Astrocyte of the spinal cord (primary cell): ENCODE measurements at places on chromosomes 7 and 10.

DNA sequence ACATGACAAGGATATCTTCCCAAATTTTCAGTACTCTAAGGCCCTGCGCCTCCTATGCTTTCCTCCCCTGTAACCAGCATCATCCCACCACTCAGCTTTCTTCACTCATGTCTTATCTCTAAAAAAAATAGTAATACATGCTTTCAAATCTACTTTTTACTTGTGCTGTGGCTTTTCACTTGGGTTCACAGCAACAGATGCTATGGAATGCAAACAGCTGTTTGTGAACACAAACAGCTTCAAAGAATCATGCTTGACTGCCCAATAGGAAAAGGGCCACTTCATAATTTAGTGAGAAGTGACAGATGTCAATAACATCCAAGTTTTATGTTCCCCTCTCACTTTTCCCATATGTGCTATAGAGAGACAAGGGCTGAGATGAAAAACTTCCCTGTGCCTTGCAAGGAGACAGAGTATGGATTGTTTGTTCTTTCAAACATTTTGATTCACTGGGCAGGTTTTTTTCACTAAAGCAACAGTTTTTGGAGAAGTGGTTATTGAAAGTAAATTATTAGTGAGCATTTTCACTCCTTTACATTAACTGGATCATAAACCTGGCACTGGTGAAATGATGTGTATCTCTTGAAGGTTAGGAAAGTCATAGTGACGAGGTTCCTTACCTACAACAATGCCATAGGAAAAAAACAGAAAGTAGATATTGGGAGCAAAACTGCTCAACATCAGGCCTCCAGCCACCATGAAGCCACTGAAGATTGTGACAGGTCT, 37.3 kb downstream of the SLC16A9 start:
- DNase-seq: no peak

- no peak for DNase-seq
Observed at GRCh38 chr10:22615819-22616499, 98.4 kb downstream of the PIP4K2A start.

DNA sequence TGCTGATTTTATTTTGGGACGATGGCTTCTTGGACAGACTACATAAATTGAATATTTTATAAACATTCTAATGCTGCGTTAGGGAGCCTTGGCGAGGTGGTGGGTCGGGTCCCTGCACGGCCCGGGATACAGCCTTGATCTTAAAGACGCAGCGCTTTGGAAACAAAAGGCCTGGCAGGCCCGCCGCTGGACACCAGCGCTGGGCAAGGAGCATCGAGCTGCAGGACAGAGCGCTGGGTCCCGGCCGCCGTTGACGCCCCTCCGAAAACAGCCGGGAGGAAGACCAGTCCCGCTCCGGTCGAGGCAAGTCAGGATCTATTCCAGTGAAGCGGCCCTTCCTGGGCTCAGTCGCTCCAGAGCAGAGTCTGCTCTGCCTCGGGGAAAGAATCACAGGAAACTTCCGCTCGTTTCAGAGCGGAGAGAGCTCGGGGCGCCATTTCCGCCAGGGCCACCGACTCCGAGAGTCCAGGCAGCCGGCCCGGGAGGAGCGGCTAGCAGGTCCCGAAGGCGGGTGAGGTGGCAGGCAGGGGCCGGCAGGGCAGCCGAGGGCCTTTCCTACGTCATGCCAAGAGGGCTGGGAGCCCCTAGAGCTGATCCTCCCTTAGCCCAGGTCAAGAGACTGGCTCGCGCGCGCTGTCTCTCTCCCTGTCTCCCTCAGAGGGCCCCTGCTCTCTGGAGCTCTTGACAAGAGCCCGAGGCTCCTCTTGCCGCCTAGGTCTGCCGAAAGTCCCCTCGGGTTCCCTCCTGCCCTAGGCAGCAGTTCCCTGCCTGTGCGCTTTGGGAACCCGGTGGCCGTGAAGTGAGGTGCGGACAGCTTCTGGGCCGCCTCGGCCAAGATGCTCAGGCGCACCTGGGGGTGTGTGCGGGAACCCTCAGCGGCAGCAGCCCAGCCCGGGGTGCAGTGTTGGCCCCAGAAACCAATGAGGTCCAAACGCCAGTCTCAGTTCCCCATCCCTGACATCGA, 1.4 kb upstream of the DRGX start:
- peak; percentile 3 for DNase-seq

DNA sequence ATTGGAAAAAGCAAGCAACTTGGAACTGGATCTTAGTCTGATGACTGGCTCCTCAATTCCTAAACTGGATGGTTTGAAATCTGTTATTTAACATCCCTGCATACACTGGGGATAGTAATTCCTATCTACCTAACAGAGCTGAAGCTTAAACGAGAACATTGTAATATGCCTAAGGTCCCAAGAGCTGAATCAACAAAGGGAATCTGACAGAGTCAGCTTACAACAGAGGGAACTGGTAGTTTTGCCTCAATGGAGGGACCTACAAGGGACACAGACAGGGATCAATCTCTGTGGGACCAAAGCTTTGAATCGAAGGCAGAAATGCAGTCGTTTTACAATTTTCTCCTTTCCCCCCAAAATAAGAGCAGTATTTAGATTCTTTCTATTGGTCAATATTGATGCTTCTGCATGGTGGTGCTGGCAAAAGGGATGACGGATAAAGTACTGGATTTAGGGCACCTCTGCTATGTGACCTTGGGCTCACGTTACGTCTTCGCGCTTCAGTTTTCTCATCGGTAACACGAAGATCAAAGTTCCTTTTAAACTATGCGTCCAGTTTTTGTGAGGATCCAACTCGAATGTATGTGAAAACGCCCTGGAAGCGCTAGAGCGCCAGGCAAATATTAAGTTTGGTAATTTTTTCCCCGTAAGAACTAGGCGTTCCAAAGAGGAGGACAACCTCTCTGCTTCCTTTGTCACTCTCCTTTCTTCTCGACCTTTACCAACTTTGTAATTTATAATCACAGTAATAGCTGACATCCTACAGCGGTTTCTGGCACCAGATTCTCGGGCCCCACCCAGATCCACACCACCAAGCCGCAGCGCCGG, 1.1 kb downstream of the ACTR1A start:
- peak; percentile 26 for DNase-seq

GRCh38 chr10:97116462-97117162, 69.1 kb downstream of the SLIT1 start:
- DNase-seq: no peak

DNA sequence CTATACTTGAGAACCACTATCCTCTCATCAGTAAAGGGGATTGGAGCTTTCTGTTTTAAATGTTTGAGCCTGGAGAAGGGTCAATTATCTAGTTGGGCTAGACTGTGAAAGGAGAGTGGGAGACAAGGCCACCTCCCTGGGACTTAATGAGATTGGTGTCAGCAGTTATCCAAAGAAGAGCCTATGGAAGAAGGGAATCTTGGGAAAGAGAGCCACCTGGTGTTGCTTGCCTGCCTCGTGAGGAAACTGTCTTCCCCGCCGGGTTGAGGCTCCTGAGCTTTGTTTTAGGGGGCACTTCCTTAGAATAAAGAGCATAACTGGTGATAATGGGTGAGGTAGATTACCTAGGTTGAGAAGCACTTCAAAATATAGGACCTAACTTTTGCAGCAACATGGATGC, 32.0 kb upstream of the ABCB4 start:
- no peak for DNase-seq

DNA sequence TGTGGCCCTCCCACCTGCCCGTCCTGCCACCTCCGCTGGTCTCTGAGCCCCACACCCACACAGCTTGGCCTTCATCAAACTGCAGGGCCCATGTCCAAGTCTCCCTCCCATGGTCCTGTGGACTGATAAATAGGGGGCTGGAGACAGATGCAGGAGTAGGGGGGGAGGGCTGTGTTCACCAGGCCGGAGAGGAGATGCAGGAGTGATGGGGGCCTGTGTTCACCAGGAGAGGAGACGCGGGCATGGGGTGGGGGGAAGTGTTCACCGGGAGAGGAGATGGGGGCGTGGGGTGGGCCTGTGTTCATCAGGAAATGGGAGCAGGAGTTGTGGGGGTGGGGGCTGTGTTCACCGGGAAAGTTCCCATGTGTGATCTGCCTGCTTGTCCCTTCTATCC, 37.0 kb downstream of the JAKMIP3 start:
- no peak for DNase-seq

- no peak for DNase-seq
Observed at GRCh38 chr7:68067845-68068244, 1071.2 kb downstream of the TYW1 start.

DNA sequence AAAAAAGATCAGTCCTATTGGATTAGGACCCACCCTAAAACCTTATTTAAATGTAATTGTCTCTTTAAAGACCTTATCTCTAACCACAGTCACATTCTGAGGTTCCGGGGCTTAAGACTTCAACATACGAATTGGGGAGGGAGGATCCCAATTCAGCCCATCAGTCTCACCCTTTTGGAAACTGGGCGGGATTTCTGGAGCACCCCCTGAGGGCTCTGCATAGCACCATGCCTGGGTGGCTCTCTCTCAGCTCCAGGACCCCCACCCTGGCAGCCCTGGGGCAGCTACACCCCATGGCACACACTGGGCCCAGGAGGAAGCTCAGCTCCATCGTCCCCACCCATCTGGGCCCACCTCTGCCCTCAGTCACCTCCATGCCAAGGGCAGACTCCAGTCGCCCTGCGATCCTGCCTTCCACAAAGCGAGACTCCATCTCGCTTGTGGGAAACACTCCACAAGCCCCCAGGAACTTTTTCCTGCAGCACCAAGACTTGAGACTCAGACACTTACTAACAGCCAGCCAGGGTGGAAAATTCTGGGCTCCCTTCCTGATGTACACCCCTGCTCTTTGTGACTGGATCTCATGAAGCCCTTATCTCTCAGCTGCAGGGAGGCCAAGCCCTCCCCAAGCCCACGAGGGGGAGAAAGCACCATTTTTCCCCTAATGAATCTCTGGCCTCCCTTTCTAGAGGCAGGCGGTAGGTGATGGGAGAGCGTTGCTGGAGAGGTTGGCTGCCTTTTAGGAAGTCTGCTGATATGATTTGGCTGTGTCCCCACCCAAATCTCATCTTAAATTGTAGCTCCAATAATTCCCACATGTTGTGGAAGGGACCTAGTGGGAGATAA, 90.8 kb upstream of the KDM7A start:
- no peak for DNase-seq

GRCh38 chr10:34015700-34016099, 681.2 kb upstream of the NRP1 start:
- no peak for DNase-seq
